ENCODE measurements at places on chromosomes 1 and 21. TPM values are rescaled to one million over a fixed set of nuclear protein-coding genes. Genes with fewer than 3 reads are reported as not detected.

The CTPS1 gene
- 23.1 TPM for total RNA-seq

- ATAC-seq, result no peak
These were observed 117.0 kb downstream of the NAV1 start for GRCh38 chr1:201655910-201656309.

The CTSS gene
- total RNA-seq, result 0.28 TPM

DNA sequence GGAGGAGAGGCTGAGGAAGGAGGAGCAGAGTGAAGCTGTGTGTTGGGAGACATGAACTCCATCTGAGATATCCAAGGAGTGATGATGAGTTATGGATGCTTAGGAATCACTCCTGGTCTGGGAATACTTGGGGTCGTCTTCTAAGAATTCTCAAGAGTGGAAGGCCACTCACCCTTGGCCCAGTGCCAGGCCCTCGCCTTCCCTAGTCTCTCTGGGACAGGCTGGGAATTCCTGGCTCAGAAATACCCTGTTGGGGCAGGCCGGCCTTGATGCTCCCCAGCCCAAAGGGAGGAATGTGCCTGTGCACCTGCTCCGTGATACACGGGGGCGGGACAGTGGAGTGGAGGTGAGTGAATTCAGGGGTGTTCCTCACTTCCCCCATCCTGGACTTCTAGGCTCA, 12.6 kb upstream of the LMNA start:
- ATAC-seq, result no peak

The GJA9 gene
- 0.92 TPM for total RNA-seq

GRCh38 chr1:231183639-231184590, 22.1 kb downstream of the TRIM67 start:
- ATAC-seq, result no peak

Data from motor neuron (in vitro differentiated cells).